ENCODE measurements at places on chromosomes 16 and 17.

DNA sequence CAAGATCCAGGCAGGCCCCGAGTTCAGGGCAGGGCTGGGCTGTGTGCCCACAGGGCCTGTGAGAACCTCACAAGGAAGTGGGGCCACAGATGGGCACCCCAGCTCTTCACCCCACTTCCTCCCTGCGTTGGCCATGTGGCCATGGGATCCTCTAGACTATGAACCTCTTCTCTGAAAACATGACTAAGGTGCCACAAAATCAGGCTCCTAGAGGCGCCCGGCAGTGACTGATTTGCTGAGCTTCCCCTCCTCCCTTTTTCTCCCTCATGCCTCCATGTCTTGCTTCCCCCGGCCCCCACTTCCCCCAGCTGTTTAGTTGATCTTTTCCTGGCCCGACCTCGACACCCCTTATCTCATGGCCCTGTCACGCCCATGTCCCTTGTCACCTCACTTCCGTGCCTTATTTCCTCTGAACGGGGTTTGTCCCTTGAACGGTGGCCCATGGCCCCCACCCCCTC lies 87.1 kb downstream of the KCNJ12 start:
- H3K36me3 ChIP-seq = no peaks in the 10 kb centered on the region
- no peak for DNase-seq
- H3K27ac ChIP-seq = no peak overlapping the region
- no peak overlapping the region for H3K4me3 ChIP-seq
- peaks cover 6% of the 10 kb centered on the region for H3K4me1 ChIP-seq

DNA sequence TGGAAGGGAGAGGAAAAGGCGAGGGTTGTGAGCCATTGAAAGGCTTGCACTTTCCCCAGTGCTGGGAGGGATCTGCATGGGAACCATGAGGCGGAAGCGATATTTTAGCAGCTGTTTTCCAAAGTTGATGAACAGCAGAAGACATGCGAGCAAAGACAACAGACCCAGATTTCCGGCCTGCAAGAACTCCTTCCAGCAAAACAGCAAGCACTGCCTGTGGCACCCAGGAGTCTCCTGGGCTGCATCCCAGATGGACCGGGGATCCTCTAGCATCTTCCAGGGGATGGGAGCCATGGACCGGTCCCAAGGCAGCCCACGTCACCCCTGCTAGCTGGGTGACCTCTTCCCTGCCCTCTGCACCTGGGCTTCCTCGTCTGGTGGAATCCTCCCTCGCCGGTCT lies 162.8 kb downstream of the IRF8 start:
- no peak overlapping the region for H3K27ac ChIP-seq
- DNase-seq = no peak
- no peak overlapping the region for H3K4me3 ChIP-seq
- no peaks in the 10 kb centered on the region for H3K27me3 ChIP-seq

DNA sequence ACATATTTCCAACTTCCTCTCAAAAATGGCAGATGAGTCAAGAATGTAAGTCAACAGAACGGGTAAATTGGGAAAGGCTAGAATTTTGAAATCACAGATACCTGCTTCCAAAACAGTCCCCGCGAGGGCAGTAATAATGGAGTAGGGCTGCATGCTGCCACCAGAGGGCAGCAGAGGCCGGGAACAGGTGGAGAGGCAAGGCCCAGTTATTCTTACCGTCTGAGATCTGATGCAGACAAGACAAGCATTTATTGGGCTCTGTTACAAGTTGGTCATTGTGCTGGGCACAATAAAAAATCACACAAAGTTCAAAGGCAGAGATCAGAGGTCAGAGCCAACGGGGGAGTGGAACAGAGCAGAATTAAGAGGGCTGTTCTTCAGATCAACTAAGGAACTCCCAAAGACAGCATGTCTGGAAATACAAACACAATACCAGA lies 8.8 kb upstream of the MLKL start:
- H3K27ac ChIP-seq = no peak overlapping the region
- H3K27me3 ChIP-seq = no peaks in the 10 kb centered on the region
- H3K4me3 ChIP-seq = no peak overlapping the region
- no peaks in the 10 kb centered on the region for H3K36me3 ChIP-seq
- no peaks in the 10 kb centered on the region for H3K4me1 ChIP-seq

DNA sequence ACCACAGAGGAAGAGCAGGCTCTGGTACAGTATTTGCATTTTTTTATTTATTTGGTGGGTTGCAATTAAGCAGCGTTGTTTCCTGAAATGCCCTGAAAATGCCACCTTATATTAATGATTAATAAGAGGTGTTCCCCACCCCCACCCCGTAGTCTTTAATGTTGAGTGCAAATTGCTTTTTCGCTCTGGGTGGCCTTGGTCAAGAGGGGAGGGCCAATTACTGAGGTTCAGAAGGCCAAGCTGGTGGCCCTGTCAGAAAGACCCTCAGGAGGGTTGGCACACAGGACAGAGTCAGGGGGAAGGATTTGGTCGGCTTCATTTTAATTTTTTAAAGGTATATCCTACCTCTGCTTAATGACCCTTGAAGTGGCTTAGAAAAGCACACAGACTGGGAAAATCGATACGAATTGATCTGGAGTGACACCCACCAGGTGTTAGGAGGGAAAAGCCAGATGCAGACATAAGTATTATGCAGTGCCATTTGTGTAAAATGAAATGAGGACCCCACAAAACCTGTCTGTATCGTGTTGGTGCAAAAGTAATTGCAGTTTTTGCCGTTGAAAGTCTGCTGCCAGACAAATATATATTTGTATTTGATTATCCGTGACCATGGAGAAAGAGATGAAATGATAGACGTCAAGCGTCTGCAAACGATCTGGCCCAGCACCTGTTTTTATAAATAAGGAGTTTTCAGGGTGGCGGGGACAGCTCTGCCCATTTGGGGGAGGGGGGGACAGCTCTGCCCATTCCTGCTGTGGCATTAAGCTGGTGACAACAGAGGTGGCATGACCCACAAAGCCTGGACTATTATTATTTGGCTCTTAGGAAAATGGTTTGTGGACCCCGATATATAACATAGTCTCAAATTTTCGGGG lies 143.8 kb upstream of the PLCG2 start:
- H3K27ac ChIP-seq = peak overlapping the region; percentile 26
- H3K4me1 ChIP-seq = peaks cover 33% of the 10 kb centered on the region
- DNase-seq = no peak
- H3K36me3 ChIP-seq = peaks cover 2% of the 10 kb centered on the region
